ENCODE measurements at places on chromosomes 2 and 18. TPM values are rescaled to one million over a fixed set of nuclear protein-coding genes. Genes with fewer than 3 reads are reported as not detected.

DNA sequence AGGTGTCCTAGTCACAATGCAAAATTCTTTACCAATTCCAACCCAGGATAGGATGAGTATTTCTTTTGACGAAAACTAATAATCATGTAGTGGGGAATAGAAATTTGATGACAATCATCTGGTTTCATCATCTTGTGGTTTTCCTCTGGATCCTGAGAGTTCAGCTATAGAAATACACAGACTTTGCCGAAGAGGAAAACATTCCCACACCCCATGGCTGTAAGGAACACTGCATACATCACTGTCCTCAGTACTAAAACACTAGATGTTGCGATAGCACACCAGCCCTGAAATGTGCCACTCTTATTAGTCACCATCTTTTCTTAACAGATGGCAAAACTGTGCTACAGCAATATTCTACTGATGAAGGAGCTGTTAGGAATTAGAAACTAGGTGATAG lies 29.4 kb downstream of the CERKL start:
- no peaks in the 10 kb centered on the region for H3K36me3 ChIP-seq
- no peaks in the 10 kb centered on the region for H3K4me1 ChIP-seq
- DNase-seq, result no peak
- H3K27me3 ChIP-seq, result peaks cover 3% of the 10 kb centered on the region
- H3K4me3 ChIP-seq, result no peak overlapping the region
- no peak overlapping the region for H3K27ac ChIP-seq

DNA sequence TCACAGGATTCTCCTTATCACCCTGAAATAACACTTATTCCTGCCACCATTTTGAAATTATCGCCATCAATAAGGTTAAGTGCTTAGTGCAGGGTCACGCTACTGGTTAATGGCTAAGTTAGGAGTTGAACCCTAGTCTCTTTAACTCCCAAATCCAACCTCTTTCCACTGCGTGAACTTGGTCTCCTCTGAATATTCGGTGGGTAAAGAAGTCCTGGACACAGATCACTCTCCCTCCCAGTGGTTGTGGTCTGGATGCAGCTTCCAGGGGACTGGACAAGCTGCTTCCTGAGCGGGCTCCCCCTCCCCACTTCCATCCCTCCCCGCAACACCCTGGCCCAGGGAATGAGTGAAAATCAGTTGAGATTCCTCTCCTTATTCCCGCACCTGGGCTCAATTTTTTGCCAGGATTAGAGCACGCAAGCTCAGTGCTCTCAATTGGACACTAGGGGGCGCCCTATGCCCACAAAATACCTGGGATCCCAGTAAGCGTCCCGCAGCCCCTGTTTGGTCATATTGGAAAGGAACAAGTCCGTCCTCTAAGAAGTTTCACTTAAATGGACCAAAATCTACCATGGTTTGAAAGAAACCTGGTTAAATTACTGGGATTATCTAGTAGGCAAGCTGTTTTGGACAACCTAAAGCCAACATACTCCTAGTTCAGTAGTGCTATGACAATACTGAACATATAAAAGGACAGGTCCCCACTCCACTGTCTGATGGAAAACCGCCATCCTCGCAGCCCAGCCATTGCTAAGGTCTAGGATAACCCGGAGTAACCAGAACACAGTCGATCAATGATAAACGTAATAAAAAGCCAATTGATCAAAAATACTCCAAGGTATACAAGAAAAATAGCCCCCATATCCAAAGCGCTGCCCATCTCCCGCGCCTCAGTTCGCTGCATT lies 40.4 kb downstream of the DHRS9 start:
- peak; percentile 68 for DNase-seq
- no peak overlapping the region for H3K27ac ChIP-seq
- no peak overlapping the region for H3K4me3 ChIP-seq
- no peaks in the 10 kb centered on the region for H3K27me3 ChIP-seq
- H3K4me1 ChIP-seq, result peaks cover 20% of the 10 kb centered on the region

GRCh38 chr2:105376789-105377240 lies 22.0 kb downstream of the FHL2 start:
- H3K4me3 ChIP-seq, result no peak overlapping the region
- DNase-seq, result no peak
- no peaks in the 10 kb centered on the region for H3K4me1 ChIP-seq
- no peaks in the 10 kb centered on the region for H3K27me3 ChIP-seq
- H3K27ac ChIP-seq, result no peak overlapping the region
- no peaks in the 10 kb centered on the region for H3K36me3 ChIP-seq

GRCh38 chr2:144827404-144827803 lies 307.5 kb upstream of the ZEB2 start:
- H3K27ac ChIP-seq, result no peak overlapping the region
- no peaks in the 10 kb centered on the region for H3K4me1 ChIP-seq
- no peaks in the 10 kb centered on the region for H3K27me3 ChIP-seq
- no peak for DNase-seq
- H3K36me3 ChIP-seq, result no peaks in the 10 kb centered on the region

Gene EGR4
- polyA plus RNA-seq, result 2.6 TPM

Gene GREB1
- 0.04 TPM for polyA plus RNA-seq
